ENCODE measurements at places on chromosomes 6 and 20.

DNA sequence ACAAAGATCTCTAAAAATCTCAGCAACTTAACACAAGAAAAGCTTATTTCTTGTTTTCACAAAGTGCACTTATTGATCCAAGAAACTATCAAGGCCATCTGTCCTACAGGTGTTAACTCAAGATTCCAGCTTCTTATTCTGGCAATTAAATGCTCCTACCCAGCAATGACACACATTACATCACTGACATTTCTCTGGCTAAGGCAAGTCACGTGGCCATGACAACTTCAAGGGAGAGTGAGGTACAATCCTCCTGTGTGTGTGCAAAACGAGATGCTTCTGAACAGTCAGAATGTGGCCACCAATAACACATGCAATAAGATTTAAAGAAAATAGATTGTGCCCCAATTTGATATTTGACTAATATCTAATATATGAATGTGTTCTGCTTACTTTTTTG is 169.3 kb upstream of the BTBD3 start:
- no peak for DNase-seq

DNA sequence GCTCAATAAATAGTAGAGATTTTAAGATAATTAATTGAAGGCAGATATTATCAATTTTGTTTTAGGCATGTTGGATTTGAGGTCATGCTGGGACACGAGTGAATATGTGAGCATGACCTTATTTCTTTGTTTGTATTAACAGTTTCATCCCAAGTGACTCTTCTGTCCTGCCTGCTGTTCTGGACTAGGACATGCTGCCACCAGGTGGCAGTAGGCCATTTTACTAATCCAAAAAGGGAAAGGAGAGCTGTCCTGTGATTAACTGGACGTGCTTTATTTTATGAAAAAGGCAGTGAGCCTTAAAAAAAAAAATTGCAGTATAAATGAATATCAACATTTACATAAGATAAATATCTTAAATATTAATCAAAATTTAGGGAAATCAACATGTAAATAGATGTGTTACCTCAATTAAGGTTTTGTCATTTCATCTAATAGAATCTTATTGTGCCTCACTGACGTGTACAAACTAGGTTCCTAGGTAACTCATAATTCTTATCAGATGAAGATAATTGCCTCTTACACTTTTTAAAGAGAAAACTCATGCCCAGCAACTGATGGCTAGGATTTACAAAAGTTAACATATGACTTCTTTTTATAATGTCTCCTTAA is 49.8 kb downstream of the FRK start:
- peak; percentile 75 for DNase-seq

GRCh38 chr20:15734052-15734451 is 839.2 kb downstream of the KIF16B start:
- DNase-seq = no peak

DNA sequence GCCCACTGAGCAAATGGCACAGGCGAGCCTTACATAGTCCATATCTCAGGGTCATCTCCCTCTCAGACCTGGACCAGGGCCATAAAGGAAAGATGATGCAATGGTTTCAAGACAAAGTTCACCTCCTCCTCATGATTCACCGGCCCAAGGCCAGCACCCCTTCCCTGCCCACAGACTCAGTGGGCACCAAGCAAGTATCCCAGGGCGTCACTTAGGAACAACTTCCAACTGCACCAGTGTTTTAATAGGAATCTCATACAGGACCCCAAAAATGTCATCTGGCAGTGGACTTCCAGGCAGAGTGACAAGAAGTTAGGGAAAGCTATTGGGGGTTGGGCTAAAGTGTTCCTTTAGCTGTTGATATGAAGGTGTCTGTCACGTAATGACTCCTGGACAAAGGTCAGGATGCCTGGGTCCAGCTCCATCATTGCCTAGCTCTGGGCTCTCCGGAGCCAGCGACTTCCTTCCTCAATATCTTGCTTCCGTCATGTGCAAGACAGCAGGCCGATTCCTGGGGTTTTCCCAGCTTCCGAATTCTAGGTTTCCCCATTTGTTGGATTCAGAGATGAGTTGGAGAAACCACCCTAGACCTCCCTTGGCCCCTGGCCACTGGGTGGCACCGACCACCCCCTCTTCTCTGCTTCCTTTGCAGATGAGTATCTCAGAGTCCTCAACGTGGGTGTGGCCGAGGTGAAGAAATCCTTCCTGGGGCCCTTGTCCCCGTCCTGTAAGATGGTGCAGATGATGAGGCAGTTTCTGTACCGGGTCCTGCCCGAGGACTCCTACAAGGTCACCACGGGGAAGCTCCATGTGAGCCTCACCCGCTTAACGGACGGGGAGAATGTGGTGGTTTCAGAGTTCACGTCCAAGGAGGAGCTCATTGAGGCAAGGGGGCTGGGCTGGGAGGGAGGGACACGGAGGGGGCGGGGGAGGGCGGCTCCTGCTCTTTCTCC is 21.1 kb downstream of the PNPLA1 start:
- no peak for DNase-seq

DNA sequence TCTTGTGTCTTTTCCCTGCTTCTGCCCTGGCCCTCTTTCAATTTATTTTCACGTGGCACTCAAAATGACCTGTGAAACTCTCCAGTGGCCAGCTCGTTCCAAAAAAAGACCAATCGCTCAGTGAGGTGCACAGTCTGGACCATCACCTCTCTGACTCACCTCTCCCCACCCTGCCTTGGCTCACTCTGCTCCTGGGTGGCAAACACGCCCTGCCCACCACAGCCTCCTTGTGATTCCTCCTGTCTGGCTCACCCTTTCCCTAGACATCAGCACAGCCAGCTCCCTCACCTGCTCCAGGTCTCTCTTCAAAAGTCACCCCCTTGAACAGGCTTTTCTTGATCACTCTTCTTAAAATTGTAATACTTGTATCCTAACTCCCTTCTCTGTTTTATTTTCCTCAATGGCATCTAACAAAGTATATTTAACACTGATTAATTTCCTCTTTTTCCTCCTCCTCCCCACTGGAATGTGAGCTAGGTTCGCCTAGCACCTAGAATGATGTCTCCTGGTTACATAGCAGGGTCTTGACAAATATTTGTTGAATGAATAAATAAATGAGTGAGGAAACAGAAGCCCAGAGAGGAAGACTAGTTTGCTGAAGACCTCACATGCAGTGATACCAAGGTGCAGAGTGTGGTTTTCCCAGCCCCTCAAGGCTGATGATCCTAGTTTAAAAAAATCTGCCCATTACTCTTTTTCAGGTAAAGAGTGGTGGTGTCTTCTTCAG is 109.0 kb downstream of the GJA10 start:
- no peak for DNase-seq

GRCh38 chr6:109373762-109374161 is 8.5 kb downstream of the CD164 start:
- no peak for DNase-seq

GRCh38 chr20:57654363-57654997 is 34.3 kb upstream of the ZBP1 start:
- peak; percentile 80 for DNase-seq

GRCh38 chr6:3566812-3567211 is 110.0 kb upstream of the SLC22A23 start:
- DNase-seq = no peak

DNA sequence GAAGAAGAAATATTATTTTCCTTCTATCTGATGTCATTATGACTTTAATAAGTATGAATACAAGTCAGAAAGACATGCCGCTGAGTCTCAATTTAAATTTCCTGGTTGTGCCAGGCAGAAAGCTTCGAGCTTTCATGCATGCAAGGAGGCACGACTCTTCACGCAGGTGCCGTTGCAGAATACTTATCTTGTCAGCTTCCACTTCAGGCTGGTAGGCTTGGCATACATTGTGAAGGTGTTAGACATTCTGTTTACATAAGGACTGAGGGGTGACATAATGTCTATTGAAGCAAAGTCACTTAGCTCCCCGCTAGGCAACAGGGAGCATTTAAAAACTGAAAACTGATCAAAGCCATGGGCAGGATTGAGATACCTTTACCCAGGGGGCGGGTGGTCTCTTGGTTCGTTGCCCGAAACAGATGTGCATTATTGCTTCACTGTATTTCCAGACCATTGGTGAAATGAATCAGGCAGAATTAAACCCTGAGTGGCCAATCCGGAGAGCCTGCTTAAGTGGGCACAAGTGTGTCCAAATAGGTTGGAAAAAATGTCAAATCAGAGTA is 16.4 kb downstream of the BMP6 start:
- no peak for DNase-seq

DNA sequence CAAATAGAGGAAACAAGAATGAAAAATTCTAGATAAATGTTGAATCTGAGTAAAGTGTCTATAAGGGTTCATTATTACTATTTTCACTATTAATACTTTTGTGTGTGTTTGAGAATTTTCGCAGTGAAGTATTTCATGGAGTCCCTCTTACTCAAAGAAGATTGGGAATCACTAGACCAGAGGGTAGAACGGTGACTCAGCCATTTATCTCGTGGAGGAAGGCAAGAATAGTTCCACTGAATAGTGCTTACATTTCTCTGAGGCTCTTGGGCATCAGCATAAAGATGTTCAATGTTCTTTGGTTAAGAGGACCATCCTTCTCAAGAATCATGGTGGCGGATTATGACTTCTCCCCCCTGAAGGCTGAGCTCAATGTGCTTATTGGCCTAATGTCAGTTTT is 376.7 kb upstream of the ARID1B start:
- DNase-seq = no peak

All from activated effector memory CD4-positive, alpha-beta T cell treated with anti-CD3 and anti-CD28 coated beads, Interleukin-2, amount 50 U/mL, for 16 hours (primary cell).